ENCODE measurements at places on chromosomes 3 and 15. TPM values are rescaled to one million over a fixed set of nuclear protein-coding genes. Genes with fewer than 3 reads are reported as not detected.

Gene PRICKLE2
- total RNA-seq: 36.3 TPM

Gene TAGLN3
- not detected for total RNA-seq

Gene TLNRD1
- 13.4 TPM for total RNA-seq

Gene FBXW12
- total RNA-seq: not detected

Gene EPHA6
- 1.7 TPM for total RNA-seq

Gene DPH3
- 20.0 TPM for total RNA-seq

Gene GOLGA8H
- total RNA-seq: under 0.01 TPM

Gene ELL3
- total RNA-seq: 4.3 TPM

Gene CCDC191
- 1.9 TPM for total RNA-seq

Gene NPAP1
- total RNA-seq: not detected

Gene GALNT15
- 8.4 TPM for total RNA-seq

Gene ANKUB1
- not detected for total RNA-seq

Gene AMOTL2
- 236 TPM for total RNA-seq

Gene WWTR1
- 47.7 TPM for total RNA-seq

Gene HAUS2
- 26.7 TPM for total RNA-seq

Gene MNS1
- total RNA-seq: 0.43 TPM

Gene TRH
- total RNA-seq: not detected

Gene PARP15
- under 0.01 TPM for total RNA-seq

Gene FSTL1
- total RNA-seq: 1,795 TPM
